ENCODE measurements at places on chromosomes 2 and 18. TPM values are rescaled to one million over a fixed set of nuclear protein-coding genes. Genes with fewer than 3 reads are reported as not detected.

The ARHGEF33 gene
- 0.69 TPM for total RNA-seq

The SPC25 gene
- total RNA-seq, result 6.2 TPM

The SERPINB7 gene
- not detected for total RNA-seq

- DNase-seq, result no peak
Observed at GRCh38 chr2:67919490-67919889, 143.3 kb downstream of the C1D start.

The TUBB6 gene
- total RNA-seq, result 301 TPM

DNA sequence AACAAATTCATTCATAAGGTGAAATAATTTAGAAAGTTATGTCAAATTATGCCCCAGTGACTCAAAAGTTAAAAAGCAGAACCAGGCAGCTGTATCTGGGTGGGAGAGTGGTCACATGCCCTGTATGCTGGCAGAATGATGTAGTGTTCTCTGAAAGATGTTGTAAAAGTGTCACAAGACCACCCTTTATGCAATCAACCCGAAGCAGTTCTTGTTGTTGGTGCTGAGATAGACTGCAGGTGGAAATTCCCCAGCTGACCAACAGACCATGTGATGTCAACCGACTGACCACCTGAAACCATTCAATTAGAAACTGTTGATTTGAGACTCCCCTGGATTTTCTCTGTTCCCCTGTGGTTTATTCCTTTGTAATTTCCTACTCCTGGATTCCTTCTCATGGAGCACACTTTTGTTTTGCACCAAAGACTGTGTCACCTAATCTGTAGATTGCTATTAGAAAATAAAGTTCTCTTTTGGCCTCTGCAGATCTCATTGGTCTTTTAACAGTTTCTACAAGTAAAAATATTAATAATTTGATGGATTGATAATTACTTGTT is 1341.3 kb upstream of the LRRTM1 start:
- no peak for DNase-seq

DNA sequence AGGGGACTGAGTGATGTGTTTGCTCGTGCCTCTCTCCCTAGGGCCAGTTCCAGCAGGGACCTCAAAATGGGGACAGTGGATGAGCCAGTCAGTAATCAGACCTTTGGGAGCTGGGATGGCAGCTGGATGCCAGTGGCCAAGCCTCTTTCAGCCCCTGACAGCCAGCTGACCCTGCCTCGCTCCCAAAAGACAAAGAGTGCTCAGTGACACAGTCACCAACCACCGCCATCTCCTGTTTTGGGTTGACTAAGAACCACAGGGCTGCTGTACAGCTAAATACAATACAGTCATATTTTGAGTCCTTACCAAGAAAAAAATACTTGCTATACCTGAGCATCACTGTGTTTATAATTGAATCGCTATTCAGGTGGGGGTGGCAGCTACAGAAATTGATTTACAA is 75.7 kb downstream of the POU3F3 start:
- DNase-seq, result no peak

The CIDEA gene
- 0.97 TPM for total RNA-seq
